ENCODE measurements at places on chromosomes 1 and 21.

GRCh38 chr1:230575886-230576500, 66.3 kb upstream of the COG2 start:
- DNase-seq: no peak

DNA sequence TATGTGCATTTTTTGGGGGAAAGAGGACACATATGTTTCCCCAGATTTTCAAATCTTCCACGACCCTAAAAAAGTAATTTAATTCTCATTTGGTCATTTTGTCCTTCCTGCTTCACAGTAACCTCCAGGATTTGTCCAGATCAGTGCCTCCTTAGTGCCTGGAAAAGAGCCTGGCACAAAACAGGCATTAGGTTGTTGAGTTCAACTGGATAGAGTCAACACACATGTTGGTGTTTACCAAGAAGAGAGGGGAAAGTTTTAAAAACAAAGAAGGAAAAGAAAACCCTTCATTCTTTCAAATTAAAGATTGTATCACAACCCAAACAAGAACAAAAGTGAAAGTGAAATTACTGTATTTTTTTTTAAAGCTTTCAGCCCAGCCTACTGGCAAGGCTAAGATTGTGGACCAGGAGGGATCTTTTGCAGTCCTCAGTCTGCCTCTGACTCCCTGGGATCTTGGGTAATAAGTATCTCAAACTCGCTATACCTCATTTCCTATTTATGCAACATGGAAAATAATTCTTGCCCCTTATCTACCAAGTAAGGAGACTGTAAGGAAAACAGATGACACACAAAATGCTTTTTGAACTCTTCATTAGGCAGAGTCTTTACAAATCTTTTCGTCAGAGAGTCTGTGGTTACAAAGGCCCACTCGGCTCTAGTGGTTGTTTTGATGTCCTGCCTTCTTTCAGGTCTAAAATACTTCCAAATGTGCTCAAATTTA, 57.8 kb downstream of the ZNF281 start:
- DNase-seq: peak; percentile 15

GRCh38 chr1:3530926-3531818, 76.7 kb downstream of the ARHGEF16 start:
- DNase-seq: peak; percentile 76

DNA sequence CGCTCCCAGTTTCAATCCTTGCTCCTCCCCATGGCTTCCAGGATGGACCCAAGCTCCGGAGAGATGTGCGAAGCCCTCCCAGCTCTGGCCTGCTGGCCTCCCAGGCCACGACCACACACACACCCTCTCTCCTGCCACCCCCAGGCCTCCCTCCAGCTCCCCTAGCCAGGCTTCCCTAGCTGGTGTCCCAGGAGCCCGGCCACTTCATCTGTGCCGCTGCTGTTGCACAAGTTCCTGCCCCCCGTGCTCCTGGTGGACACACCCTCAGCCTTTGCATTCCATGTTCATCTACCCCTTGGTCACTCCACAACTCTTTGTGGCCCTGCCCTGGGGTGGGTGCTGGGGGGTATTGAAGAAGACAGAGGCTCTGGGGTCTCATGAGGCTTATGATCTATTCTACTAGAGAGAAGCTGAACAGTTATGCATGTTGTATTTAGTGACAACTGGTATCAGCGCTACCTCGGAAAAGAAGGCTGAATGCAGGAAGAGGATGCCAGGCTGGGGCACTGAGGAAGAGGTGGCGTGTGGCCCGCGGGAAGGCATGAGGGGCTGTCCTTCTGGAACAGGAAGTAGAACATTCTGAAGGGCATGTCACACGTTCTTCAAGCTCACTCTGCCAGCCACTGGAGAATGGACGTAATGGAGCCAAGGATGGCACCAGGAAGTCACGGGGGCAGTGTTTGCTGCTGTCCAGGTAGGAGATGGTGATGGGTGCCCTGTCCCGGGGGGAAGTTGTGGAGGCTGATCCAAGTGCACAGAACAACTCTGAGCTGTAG, 172.4 kb downstream of the PSMG1 start:
- DNase-seq: no peak

DNA sequence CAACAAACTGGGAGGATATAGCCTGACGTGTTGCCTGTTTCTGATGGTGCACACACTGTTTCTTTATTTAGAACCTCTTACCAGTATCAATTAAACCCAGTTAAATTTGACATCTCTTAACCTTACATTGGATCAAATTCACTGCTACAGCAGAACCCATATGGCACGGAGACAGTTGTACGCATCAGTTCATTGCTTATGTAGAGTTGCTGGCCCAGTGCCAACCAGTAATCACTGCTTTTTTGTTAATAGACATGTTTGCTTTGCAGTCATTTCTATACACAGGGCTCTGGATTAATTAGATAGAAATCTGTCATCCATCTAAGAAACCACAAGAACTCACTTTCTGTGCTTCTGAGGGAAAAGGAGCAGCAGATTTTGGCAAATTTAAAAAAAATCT, 154.0 kb downstream of the RWDD3 start:
- DNase-seq: no peak

DNA sequence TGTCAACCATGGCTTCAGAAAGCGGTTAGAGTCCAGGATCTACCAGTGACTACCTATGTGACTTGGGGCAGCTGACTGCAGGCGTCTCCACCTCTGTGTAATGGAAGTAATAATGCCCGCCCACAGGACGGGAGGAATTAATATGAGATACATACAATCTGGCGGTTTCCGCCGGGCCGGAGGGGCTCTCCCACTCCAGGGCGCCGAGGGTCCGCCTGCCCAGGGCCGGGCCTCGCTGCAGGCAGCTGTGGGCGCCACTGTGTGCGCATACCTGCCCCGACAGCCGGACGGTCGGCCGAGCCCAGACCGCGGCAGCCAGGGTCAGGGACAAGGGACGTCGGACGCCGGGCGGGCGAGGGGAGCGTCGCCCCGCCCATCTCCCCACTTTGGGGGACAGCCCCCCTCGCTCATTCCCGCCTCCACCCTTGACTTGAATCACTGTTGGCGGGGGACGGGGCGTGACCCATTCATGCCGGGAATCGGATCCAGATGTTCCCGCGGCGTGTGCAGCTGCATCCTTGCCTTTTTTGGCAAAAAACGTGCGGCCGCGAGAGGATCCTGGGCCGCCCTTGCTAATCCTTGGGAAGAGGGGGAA, 6.0 kb upstream of the SF3A3 start:
- peak; percentile 95 for DNase-seq

DNA sequence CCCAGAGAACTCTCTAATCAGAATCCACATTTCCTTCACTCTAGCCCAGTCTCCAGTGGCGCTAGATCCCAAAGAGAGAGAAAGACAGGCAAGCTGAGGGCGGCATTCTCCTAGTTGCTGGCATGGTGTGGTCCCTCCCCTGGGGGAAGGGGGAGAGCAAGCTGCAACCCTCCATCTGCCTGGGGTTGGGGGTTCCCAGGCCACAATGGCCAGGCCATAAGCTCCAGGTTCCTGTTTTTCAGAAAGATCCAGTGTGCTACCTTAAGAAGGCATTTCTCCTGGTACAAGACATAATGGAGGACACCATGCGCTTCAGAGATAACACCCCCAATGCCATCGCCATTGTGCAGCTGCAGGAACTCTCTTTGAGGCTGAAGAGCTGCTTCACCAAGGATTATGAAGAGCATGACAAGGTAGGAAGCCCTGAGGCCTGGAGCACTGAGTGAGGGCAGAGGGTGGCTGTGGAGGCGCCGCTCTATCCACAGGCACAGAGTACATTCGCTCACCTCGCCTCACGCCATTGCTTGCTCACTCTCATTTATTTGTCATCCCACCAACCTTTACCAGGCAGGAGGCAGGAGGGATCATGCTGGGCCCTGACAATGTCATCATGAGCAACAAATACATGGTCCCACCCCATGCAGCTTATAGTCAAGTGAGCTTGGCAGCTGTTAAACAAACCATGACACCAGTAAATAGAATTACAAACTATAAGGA, 6.6 kb downstream of the CSF1 start:
- no peak for DNase-seq

DNA sequence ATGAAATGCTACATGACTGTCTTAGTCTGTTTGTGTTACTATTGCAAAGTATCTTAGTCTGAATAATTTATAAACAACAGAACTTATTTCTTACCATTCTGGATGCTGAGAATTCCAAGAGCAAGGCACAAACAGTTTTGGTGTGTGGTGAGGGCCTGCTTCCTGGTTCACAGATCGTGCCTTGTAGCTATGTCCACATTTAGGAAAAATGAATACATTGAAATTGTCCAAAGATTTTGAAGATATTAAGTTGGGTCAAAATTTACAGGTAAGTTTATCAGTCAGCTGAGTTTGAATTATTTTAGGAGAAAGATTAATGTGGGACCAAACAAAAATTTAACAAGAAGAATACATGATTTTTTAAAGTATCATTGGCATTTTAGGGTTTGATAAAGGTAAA, 293.5 kb downstream of the LTN1 start:
- DNase-seq: no peak

DNA sequence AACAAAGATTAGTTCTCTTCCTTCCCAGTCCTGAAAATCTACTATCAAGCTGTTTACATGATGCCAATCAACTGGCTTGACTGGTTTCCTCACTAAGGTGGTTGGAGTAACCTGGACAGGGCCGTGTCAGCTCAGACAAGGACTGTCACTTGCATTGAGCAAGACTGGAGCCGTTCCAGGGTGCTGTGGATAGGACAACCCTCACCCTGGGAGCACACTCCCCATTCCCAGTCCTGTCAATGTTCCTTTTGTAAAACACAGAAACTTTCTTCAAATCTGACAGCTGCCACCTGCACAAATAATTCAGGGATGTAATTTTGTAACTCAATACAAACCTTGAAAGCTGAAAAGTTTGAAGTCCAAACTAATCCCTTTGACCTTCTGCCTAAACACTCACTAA, 31.4 kb downstream of the PLPP3 start:
- DNase-seq: no peak

DNA sequence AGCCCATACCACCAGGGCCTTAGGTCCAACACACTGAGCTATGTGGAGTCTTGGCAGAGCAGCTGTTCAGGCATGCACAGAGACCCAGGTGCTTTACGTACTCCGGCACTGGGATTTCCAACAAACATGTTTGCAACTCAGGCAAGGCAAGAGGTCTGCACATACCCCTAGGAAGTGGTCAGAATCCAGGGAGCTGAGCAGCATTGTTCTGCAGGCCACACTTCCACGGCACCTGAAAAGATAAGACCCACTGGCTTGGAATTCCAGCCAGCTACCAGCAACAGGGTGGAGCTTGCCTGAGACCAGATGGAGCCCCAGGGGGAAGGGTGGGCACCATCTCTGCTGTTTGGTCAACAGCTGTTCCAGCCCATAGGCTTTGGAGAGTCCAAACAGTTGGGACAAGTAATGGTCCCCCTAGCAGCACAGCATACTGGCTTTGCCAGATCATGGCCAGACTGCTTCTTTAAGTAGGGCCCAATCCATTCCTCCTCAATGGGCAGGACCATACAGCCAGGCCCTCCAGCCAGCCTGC, 51.7 kb upstream of the LRRC8B start:
- DNase-seq: no peak

DNA sequence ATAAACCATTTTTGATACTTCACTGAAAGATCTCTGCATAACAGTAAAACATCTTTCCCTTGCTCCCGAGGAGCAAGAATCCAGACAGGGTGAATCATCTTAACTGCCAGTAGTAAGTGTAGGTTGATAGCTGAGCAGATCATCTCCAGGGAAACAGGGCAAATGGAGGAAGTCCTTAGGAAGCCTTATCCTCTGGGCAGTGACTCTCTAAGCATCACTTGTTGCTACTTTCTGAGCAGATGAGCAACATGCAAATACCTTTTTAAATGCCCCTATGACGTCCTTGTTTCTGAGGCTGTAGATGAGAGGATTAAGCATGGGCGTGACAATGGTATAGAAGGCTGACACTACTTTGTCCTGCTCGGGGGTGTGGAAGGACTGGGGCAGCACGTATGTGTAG, 8.9 kb downstream of the OR2T11 start:
- DNase-seq: no peak

DNA sequence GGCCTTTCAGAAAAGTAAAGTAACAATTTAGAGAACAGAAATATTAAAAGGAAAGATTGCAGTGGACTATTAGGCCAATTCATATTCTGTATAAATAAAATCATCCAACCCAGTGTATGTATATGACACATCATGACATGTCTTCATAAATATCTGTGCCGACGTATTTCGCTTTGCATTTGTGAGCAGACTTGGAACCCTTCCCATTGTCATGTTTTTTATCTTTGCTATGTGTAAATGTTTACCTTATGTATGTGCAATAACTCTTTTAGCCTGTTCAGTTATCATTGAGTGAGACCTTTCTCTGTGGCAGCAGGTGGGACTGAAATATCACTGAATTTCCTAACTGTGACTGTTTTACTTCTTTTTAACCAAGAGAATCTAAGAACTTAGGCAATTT, 58.0 kb upstream of the FAM3B start:
- no peak for DNase-seq

GRCh38 chr1:222288053-222288452, 259.9 kb downstream of the HHIPL2 start:
- DNase-seq: no peak

GRCh38 chr1:87826681-87827251, 498.1 kb downstream of the LMO4 start:
- peak; percentile 78 for DNase-seq

GRCh38 chr1:162168261-162168660, 98.8 kb downstream of the NOS1AP start:
- no peak for DNase-seq

GRCh38 chr1:186985889-186986491, 157.2 kb downstream of the PLA2G4A start:
- DNase-seq: peak; percentile 55

- no peak for DNase-seq
These were observed 4.5 kb downstream of the AJAP1 start for GRCh38 chr1:4658643-4659628.

DNA sequence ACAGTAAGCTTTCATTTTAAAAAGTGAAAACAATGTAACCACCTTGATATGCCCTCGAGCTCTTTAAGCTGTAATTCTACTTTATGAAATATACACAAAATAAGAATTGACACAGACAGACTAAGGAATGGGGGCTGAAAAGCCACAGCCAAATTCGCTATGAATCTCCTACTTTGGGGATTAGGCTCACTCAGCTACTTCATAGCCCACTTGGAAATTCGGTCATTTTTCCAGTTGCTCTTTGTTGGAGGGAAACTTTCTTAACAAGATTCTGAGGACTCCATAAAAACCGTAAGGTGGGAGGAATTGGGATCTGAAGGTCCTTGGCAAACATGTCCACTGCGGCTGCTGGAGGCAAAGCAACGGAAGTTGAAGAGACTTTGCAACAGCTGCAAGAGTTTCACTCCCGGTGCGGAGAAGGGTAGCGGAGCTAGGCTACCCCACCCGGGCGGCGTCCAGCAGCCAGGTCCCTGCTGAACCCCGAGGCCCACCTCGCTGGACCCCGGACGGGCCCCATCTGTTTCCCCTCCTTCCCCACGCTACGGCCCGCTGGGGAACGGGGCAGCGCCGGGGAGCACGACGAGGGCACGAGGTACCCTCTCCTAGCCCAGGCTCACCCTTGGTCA, 634 bp downstream of the MYCBP start:
- no peak for DNase-seq

GRCh38 chr1:31535561-31535960, 40.8 kb upstream of the TINAGL1 start:
- DNase-seq: no peak
